Stimulated activated naive B cell treated with anti-CD40 and anti-IgM and Interleukin-4, amounts not matched to agents 10 μg/mL and 1 μg/mL and 100 μg/mL, for 72 hours (primary cell): ENCODE measurements at places on chromosomes 4 and X.

DNA sequence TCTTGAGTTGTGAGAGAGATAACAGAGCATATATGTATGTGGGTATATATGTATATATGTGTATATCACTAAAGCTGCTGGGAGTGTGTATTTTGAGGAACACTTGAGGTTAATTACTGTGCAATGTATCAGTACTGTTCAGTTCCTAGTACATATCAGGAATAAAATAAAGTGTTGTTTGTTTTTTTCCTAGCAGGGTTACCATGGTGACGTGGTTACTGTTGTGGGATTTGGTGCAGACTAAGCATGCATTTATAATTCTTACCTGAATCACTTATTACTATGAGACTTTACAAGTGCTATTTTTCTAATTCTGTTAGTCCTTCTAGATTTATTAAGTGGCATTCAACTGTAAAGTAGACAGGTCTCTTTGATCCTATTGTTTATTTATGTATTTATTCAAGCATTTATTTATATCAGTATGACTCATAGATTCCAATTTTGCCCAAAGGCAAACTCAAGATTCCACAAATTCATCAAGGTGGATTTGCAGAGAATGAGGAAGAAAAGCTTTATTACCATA lies 26.9 kb upstream of the BEX4 start:
- no peaks in the 10 kb centered on the region for H3K27me3 ChIP-seq
- no peak overlapping the region for H3K4me3 ChIP-seq
- H3K27ac ChIP-seq = no peak overlapping the region
- no peaks in the 10 kb centered on the region for H3K36me3 ChIP-seq

GRCh38 chrX:129318375-129318774 lies 204.9 kb downstream of the SMARCA1 start:
- no peak overlapping the region for H3K4me3 ChIP-seq
- DNase-seq = no peak
- H3K36me3 ChIP-seq = no peaks in the 10 kb centered on the region
- no peak overlapping the region for H3K27ac ChIP-seq
- peaks cover 3% of the 10 kb centered on the region for H3K27me3 ChIP-seq
- no peaks in the 10 kb centered on the region for H3K4me1 ChIP-seq

DNA sequence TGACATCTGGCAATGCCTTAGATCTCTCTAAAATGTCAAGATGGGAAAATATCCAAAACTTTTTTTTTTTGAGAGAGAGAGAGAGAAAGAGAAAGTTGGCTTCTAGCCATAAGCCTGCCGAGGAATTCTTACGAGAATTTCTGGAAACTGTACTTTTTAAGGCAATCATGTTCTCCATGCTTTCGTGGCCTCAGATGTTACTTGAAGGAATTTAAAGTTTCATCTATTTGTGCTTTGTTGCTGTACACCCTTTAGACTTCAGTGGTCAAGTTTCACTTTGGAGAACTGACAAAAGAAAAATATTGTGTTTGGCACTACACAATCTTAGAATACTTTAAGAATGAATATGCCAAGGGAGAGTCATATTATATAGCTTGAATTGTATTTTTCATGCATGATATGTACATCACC lies 53.9 kb downstream of the FAT4 start:
- no peaks in the 10 kb centered on the region for H3K4me1 ChIP-seq
- no peaks in the 10 kb centered on the region for H3K36me3 ChIP-seq
- H3K4me3 ChIP-seq = no peak overlapping the region
- H3K27ac ChIP-seq = no peak overlapping the region

DNA sequence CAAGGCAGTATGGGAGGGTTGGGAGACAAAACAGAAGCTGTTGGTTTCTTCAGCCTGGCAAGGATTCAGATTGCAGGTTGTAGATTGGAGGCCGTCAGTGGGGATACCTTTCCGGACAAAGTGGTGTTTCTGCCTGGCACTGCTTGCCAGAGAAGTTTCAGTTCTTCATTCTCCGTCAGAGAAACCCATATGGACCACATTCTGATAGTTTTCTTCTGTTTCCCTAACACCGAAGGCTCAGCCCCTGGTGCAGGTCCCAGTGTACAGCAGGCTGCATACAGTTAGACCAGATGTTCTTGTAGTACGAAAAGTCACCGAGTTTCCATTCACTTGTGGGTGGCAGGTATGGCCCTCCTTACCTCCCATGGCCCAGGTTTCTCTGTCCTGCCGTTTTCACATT lies 107.3 kb downstream of the PTTG2 start:
- H3K27me3 ChIP-seq = no peaks in the 10 kb centered on the region
- peaks cover 29% of the 10 kb centered on the region for H3K4me1 ChIP-seq
- no peak for DNase-seq
- peaks cover 44% of the 10 kb centered on the region for H3K36me3 ChIP-seq
- H3K27ac ChIP-seq = no peak overlapping the region

DNA sequence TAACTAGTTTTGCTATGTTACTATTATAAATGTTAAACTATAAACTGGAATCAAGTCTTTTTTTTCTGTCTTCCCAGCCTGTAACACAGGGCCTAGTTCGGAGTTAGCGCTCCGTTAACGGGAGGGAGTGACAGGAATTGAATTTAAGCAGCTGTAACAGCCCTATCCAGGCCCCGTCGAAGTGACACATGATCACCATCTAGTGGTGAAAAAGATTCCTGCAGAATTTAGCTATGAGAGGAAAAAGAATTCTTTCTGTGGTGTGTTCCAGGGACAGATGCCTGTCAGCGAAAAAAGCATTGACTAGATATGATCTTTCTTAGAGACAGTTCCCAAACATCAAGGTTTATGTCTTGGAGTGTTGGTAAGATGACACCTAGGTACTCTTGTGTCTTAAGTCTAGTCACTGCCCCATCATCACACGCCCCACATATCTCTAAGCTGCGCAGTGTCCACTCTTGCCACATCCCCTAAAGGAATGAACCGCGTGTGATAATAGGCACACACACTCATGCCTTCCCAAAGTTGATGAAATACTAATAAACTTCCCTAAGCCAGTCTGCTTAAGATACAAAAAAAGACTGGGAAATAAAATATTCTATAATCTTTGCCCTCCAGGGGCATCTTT lies 2.1 kb downstream of the GAB3 start:
- H3K27ac ChIP-seq = no peak overlapping the region
- DNase-seq = peak; percentile 23
- H3K4me3 ChIP-seq = no peak overlapping the region
- peaks cover 14% of the 10 kb centered on the region for H3K27me3 ChIP-seq
- peaks cover 10% of the 10 kb centered on the region for H3K4me1 ChIP-seq

DNA sequence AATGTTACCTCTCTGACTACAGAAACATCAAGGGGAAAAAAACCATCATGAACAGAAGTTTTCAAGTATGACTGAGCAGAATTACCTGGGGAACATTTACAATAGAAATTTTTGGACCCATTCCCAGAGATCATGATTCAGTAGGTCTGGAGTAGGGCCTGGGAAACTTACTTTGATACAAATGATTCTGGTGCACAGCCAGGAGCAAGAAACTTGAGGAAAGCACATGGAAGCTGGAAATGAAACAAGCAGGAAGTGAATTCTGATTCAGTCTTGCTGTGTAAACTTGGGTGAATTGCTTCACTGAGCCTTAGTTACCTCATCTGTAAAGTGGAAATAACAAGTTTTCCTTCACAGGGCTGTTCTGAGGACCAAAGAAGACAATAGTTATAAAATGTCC lies 192.5 kb upstream of the TAPT1 start:
- H3K4me3 ChIP-seq = no peak overlapping the region
- DNase-seq = no peak
- peaks cover 4% of the 10 kb centered on the region for H3K4me1 ChIP-seq
- no peaks in the 10 kb centered on the region for H3K36me3 ChIP-seq

DNA sequence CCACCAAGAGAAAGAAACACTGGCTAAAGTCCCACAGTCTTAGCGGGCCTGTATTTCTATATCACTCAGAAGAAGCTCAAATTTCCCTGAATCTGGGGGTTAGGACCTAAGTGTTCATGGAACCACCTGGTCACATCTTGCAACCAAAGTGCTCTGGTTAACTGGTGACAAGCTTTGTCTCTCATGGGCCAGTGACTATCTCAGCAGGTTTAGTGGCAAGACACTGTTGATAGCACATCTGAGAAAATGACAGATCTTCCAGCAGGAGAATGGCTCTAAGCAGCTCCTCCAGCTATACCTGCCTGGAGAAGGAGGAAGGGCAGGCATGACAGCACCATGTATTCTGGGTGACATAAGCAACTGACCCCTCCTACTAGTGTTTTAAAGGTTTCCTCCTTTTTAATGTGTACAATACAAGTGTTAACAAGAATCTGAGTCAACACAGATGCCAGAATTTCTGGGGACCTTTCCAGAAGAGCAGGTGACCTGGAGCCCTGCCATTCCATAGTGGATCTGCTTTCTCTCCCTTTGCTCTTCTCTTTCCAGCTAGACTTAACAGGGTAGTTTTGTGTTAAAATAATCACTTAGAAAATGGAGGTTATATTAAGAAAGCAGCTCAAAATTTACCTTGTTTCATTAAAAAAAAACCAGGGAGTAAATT lies 17.3 kb upstream of the QRFPR start:
- H3K27ac ChIP-seq = no peak overlapping the region
- DNase-seq = no peak
- H3K36me3 ChIP-seq = no peaks in the 10 kb centered on the region
- H3K27me3 ChIP-seq = no peaks in the 10 kb centered on the region
- no peaks in the 10 kb centered on the region for H3K4me1 ChIP-seq

DNA sequence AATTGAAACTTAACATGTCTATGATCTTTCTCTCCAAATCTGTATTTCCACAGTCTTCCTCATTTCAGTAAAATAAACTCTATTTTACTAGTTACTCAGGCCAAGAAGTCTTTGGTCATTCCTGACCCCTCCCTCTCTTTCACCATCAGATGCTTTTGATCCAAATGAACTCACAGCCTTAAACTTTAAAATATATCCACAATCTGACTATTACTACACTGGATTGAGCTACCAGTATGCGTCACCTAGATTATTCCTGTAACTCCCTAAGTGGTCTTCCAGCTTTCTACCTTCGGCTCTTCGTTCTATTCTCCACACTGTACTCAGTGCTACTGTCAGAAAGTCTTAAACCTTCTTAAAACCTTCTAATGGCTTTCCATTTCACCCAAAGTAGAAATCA lies 195.1 kb downstream of the FBXW7 start:
- peaks cover 36% of the 10 kb centered on the region for H3K36me3 ChIP-seq
- H3K27ac ChIP-seq = no peak overlapping the region
- no peak overlapping the region for H3K4me3 ChIP-seq
- no peaks in the 10 kb centered on the region for H3K27me3 ChIP-seq
- DNase-seq = no peak

DNA sequence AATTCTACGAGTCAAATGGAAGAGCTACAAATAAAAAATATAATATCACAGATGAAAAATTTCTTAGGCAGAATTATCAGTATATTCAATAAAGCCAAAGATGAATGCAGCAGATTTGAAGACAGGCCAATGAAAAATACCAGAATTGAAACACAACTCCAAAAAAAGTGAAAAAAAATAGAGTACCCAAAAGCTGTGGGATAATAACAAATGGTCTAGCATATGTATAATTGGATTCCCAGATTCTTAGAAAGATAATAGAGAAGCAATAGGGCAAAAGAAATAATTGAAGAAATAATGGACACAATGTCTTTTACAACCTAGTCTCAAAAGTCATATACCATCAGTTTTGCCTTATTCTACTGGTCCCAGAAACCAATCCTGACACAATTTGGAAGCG lies 4.4 kb downstream of the ANAPC10 start:
- H3K4me1 ChIP-seq = peaks cover 12% of the 10 kb centered on the region
- no peak overlapping the region for H3K4me3 ChIP-seq
- no peaks in the 10 kb centered on the region for H3K27me3 ChIP-seq

- no peaks in the 10 kb centered on the region for H3K4me1 ChIP-seq
- DNase-seq = no peak
- peaks cover 43% of the 10 kb centered on the region for H3K36me3 ChIP-seq
- no peaks in the 10 kb centered on the region for H3K27me3 ChIP-seq
Observed at GRCh38 chr4:145760961-145761929, 81.3 kb downstream of the C4orf51 start.

- DNase-seq = peak; percentile 19
- no peak overlapping the region for H3K27ac ChIP-seq
- no peak overlapping the region for H3K4me3 ChIP-seq
- peaks cover 6% of the 10 kb centered on the region for H3K4me1 ChIP-seq
Observed at GRCh38 chr4:168859888-168860694, 150.0 kb downstream of the CBR4 start.

DNA sequence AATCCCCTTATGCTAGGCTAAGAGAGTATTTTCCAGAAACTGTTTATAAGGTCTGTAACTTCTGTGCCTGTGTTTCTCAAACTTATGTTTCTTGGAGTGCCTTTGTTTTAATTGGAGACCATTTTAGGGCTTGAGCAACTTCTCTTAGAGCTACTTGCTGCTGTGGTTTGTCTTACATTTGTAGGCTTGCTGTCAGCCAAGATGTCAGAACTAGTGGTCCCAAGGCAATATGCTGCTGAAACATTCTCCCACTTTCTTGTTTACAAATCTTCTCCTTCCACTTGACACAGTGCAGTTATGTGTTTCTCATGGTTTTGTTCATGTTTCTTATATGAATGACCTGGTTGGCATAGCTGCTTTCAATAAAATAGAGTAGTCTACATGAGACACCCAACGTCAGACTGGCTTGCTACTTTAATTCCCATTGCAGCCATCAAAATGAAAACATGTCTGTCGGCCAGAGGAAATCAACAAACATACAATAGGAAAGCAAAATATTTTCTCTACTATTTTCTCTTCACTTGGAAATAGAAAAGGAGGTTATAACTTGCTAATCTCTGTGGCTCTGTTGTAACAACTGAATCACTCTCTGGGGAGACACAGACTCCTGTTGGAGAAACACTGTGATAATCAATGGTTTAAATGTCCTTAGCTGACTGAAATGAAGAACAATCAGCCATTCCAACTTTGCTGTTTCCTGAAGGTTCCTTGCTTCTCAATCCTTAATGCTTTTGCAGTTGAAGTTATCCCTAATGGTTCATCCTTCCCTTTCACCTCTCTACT lies 426.4 kb downstream of the PDGFC start:
- H3K4me1 ChIP-seq = no peaks in the 10 kb centered on the region
- no peaks in the 10 kb centered on the region for H3K27me3 ChIP-seq
- no peak for DNase-seq
- H3K4me3 ChIP-seq = no peak overlapping the region
- no peaks in the 10 kb centered on the region for H3K36me3 ChIP-seq

GRCh38 chr4:76588274-76588673 lies 153.2 kb downstream of the SHROOM3 start:
- H3K27me3 ChIP-seq = peaks cover 36% of the 10 kb centered on the region
- no peak for DNase-seq
- H3K4me1 ChIP-seq = peaks cover 15% of the 10 kb centered on the region
- no peaks in the 10 kb centered on the region for H3K36me3 ChIP-seq

DNA sequence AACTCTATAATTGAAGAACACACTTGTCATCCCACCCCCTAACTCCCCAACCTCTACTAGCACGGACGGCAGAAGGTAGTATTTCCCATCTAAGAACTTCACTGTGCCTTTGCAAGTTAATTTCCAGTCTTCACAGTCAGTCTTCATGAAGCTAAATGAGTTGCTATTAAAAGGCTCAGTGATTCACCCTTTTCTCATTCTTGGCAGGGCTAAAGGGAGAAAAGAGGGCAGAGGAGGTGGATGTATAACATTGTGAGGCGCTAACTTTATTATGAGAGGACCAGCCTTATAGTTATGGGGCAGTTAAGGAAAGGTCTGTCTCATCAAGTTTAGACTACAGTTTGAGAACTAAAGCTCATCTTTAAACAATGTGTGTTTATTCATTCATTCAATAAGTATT lies 161.0 kb upstream of the S100G start:
- no peaks in the 10 kb centered on the region for H3K4me1 ChIP-seq
- no peaks in the 10 kb centered on the region for H3K36me3 ChIP-seq
- no peak overlapping the region for H3K4me3 ChIP-seq
- peak overlapping the region; percentile 26 for H3K27ac ChIP-seq
